ENCODE measurements at places on chromosomes 7 and 10. TPM values are rescaled to one million over a fixed set of nuclear protein-coding genes. Genes with fewer than 3 reads are reported as not detected.

Gene RBP4
- not detected for total RNA-seq

Gene ADAM22
- 0.26 TPM for total RNA-seq

- no peak for DNase-seq
Measured at GRCh38 chr7:13159467-13160184, 472.2 kb downstream of the ARL4A start.

GRCh38 chr10:119058010-119058409 is 22.6 kb downstream of the EIF3A start:
- DNase-seq = no peak

DNA sequence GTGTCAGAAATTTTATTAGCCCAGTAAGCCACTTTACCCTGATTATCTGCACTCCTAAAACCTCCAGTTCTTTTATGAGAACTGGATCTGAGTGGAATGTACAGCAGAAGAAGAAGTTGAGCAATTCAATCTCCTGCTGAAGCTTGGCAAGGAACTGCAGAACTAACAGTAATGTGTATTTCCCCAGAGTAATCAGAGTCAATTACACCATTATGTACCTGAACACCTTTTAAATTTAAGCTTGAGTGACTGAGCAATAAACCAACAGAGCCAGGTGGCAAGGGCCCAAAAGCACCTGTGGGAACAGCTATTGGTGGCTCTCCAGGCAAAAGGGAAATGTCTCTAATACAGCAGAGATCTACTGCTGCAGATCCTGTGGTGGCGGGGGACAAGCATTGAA is 40.1 kb upstream of the AKR1C2 start:
- no peak for DNase-seq

- no peak for DNase-seq
Measured at GRCh38 chr7:5064391-5065106, 18.9 kb downstream of the RBAK start.

Data from dermis microvascular lymphatic vessel endothelial cell (primary cell).